Peyer's patch (tissue), 4 donors: ENCODE measurements at places on chromosomes 16 and 17. TPM values are rescaled to one million over a fixed set of nuclear protein-coding genes. Genes with fewer than 3 reads are reported as not detected.

GRCh38 chr16:27564224-27564623 is 14.3 kb downstream of the KATNIP start:
- no peak for DNase-seq

- DNase-seq, result no peak
Observed at GRCh38 chr17:39757176-39757662, 19.5 kb downstream of the GRB7 start.

DNA sequence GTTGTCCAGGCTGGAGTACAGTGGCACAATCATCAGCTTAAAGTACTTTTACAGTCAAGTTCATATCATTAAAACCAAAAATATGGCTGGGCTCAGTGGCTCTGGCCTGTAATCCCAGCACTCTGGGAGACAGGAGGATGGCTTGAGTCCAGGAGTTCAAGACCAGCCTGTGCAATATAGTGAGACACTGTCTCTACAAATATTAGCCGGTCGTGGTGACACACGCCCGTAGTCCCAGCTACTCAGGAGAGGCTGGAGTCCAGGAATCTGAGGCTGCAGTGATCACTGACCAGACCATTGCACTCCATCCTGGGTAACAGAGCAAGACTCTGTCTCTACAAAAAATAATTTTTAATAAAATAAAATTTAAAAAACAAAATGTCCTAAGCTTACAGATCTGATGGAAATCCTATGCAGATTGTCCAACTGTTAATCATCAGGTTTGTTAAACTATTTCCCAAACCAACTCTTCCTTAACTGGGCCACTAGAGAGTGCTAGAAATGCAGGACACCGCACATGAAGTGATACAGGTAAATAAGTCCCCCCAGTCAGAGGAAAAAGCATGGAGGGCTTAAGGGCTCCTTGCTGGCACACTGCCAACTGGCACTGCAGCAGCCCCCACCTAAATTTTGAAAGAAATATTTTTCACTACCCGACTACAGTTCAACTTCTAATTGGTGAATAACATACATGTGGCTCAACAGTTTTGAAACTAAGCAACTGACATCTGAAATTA is 2.8 kb downstream of the USP22 start:
- peak; percentile 60 for DNase-seq

GLIS2 gene
- 0.35 TPM for total RNA-seq

OR1F1 gene
- total RNA-seq, result not detected

CLEC10A gene
- total RNA-seq, result 1.8 TPM

OR1A1 gene
- total RNA-seq, result not detected
